ENCODE measurements at places on chromosomes 3 and 15.
A peak's percentile ranks its signal among the peaks of the same experiment; 100 is the strongest.

GRCh38 chr3:66722675-66723074 lies 221.9 kb upstream of the LRIG1 start:
- no peak for DNase-seq

DNA sequence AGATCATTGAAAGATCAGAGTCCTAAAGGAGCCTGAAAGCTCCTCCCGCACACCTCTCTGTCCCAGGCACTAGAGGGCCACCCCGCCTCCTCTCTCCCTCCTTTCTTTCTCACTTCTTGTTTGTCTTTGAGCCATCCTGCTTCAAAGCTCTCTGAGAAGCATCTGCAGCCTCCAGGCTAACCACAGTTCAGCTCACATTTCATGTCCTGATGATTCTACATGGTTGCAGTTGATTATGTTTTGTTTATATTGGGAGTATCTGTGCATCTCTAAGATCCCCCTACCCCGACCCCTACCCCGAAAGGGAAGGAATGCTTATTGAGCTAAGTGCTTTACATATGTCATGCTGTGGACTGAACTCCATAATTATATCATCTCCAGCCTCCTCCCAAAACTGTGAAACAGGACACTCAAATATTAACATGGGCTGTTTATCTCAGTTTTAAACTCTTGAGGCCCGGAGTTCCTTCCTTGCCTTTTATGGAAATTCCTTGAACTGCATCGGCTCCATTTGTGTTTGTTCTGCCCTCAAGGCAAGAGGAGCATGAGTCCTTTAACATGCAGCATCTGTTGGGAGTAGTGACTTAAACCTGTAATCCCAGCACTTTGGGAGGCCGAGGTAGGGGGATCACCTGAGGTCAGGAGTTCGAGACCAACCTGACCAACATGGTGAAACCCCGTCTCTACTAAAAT lies 30.9 kb downstream of the MGLL start:
- DNase-seq: no peak

DNA sequence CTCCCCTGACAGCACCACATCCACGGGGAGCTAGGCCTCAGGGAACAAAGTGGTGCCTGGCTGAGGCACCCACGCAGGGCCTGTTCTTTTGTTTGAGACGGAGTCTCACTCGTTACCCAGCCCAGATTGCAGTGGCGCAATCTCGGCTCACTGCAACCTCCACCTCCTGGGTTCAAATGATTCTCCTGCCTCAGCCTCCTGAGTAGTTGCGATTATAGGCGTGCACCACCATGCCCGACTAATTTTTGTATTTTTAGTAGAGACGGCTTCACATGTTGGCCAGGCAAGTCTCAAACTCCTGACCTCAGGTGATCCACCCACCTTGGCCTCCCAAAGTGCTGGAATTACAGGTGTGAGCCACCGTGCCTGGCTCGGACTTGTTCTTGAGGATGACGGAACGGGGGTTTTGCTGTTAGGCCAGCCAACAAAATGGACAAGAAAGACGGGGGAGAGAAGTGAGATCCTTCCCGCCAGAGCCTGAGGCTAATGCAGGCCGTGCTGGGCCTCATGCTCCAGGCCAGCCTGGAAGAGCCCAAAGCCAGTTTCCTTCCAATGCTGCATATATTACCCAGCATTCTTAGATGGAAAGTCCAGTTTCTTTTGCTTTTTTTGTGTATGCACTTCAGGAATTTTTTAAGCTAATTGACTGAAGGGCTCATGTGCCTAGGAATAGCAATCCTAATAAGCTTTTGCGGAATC lies 28.1 kb upstream of the FURIN start:
- no peak for DNase-seq

DNA sequence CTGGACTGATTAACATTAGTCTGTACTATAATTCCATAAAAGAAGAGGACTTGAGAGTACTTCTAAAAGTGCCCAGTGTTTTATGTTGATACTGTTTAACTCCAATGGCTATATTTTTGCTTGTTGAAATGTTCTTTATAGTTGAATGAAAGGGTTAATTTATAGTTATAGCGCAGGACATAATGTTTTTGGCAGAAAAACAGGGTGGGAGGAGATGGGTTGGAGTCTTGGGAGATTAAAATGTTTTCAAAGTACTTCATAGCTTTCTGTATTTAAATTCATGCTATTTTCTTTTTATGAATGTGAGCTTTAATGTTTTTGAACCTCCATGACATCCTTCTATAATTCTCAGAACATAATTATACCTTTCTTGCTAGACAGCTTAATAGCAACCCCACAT lies 108.2 kb downstream of the CNTN3 start:
- no peak for DNase-seq

- no peak for DNase-seq
These were observed 781 bp downstream of the TRNT1 start for GRCh38 chr3:3127432-3128010.

DNA sequence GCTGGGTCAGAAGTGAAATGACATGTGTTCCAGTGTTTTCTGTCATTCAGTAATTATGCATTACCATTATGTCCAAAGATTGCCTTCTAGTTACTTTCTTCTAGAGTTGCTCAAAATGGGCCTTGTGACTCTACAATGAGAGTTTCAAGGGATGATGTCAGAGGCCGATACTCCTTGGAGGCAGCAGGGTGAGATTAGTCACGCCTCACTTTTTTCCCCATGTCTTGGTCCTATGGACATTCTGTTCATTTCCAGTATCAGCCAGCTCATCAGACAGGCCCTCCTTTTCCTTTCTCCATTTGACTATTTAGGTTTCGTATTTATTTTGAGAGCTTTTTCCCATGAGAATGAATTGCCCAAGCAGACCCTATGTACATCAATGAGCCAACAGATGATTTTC lies 17.5 kb downstream of the VGLL3 start:
- no peak for DNase-seq

DNA sequence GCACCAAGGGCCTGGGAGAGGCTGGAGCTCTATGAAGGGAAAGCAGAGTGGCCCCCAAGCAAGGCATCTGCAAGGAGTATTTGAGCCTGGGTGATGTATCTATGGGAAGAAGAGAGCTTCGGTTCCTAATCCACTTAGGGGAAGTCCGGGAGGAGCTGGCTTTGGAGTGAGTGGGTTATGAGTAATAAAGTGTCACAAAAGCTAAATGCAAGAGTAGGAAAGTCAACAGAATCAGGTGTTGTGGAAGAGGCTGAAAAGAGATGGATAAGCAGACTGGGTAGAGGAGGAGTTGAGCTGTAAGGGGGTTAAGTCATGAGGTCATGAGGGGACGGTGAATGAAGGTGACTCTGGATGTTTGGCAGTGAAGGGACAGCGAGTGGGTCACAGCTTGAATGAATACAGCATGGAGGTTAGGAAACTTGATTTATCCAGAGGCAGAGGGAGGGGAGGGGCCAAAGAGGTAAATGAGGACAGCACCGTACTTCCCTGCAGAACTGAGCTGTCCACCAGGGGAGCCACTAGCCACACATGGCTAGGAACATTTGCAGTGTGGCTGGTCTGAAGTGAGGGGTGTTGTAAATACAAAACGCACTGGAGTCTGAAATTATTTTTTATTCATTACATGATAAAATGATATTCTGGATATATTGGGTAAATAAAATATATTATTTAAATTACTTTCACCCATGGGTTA lies 83.3 kb downstream of the ADCY5 start:
- no peak for DNase-seq

GRCh38 chr3:66035763-66036477 lies 2.8 kb downstream of the MAGI1 start:
- DNase-seq: no peak

DNA sequence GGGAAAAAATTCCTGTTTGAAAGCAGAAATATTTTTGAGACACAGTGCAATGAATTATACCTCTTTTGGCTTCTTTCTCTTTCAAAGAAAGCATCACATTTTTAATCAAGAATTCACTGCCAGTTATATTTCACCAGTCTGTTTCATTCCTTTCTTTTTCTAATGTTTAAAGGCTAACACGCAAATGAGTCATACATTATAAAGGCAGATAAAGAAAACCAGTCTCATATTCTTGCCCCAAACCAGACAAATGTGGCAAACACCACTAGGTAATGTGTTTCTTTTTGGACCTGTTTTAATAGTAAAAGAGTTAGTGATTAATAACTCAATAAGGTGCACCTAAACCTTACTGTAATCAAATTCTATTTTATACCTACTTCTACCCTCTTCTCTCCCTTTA lies 83.8 kb downstream of the PLOD2 start:
- no peak for DNase-seq

DNA sequence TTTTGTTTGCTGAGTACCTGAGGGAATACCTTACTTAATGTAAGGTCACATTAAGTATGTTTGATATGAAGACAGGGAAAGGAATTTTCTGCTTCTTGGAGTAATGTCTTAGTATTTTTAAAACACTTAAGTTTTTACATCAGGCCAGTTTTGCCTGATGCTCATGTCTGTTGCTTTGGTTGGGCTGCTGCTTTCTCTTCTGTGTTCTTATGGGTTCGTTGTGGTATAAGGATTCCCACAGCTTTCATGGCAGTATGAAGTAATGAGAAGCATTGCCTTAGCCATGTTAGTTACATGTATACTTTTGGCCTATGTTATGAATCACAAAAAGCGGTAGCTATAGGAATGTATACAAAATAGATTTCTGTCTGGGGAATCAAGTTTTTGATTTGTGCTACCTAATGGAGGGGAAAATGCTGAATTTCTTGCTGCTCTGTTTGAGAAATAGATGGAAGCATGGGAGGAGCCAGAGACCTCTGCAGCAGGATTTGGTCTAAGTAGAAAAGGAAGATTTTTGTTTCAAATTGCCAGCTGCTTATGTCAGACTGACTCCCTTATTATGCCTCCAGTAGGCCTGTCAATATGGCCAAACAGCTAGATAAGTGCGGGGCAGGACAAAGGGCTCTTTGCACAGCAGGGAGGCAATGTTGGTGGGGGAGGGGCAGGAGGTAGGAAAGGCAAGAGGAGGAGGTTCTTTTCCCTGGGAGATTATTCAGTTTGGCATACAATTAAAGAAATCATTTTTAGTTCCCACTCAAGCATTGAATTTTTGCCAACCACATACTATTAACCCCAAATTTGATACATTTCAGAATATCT lies 5.2 kb downstream of the SETD5 start:
- peak; percentile 14 for DNase-seq

DNA sequence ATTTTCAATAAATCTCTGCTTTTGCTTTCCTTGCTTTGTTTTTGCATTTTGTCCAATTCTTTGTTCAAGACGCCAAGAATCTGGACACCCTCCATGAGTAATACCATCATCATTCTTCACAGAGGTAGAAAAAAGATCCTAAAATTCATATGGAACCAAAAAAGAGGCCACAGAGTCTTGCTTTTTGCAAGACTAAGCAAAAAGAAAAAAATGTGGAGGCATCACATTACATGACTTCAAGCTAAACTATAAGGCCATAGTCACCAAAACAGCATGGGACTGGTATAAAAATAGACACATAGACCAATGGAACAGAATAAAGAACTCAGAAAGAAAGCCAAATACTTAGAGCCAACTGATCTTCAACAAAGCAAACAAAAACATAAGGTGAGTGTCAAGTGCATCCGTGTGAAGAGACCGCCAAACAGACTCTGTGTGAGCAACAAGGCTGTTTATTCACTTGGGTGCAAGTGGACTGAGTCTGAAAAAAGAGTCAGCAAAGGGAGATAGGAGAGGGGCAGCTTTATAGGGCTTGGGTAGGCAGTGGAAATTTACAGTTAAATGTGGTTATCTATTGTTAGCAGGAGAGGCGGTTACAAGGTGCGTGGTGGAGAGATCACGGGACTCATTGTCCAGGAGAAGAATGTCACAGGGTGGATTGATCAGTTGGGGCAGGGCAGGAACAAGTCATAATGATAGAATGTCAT lies 10.9 kb downstream of the STRIT1 start:
- DNase-seq: no peak

- DNase-seq: no peak
These were observed 139.3 kb upstream of the ROBO2 start for GRCh38 chr3:76900596-76900995.

GRCh38 chr15:58555162-58556027 lies 123.6 kb downstream of the LIPC start:
- DNase-seq: no peak

- DNase-seq: no peak
These were observed 140.9 kb upstream of the MRPS22 start for GRCh38 chr3:139202959-139203349.

All from NCI-H446 treated with DMSO at 0.1 percent for 48 hours (cell line).